ENCODE measurements at places on chromosomes 1 and 21.

GRCh38 chr1:10546896-10547295 is 72.1 kb downstream of the PEX14 start:
- no peak for DNase-seq

DNA sequence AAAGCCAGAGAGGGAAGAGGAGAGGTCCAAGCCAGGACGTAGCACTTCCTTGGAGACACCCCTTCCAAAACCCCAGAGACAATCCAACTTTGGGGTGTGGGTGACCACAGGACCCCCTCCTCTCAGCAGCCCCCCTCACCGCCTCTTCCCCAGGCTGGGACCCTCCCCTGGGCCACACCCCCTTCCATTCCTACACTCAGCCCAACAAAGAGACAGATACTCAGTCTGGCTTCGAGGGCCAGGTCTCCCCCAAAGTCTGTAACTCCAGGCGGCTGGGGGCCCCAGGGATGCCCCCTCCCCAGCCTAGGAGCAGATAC is 1.4 kb downstream of the MEX3A start:
- no peak for DNase-seq

GRCh38 chr1:196464480-196464941 is 143.7 kb downstream of the KCNT2 start:
- DNase-seq = no peak

GRCh38 chr1:235058695-235059094 is 69.9 kb downstream of the TOMM20 start:
- DNase-seq = no peak

- no peak for DNase-seq
Observed at GRCh38 chr1:206083750-206084149, 30.8 kb downstream of the RHEX start.

GRCh38 chr21:21673959-21674358 is 675.8 kb downstream of the NCAM2 start:
- DNase-seq = no peak

DNA sequence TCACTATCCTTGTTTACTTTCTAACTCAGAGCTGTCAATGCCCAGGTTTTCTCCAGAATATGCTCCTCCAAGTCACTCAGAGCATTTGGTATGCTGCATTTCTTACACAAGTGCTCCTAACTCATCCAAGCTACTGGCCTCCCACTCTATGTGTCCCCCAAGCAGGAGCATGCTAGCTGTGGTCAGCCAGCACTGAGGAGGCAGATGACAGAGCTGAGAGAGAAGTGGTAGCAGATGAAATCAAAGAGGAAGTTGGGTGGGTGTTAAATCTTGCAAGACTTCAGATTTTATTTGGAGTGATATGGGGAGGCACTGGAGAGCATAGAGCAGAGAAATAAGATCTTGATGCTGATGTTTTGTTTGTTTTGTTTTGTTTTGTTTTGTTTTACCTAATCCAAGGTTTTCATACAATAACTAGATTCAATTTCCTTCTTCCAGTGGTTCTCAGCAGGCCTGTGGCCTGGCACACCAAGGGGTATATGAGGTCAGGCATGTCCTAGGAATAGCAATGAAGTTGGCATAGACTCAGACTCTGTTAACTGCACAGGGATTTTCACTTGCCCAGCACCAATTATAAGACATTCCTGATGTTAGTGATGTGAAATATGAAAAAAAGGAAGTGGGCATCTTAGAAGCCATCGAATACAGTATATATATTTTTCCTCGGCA is 3.1 kb upstream of the PGBD5 start:
- DNase-seq = no peak

- no peak for DNase-seq
Observed at GRCh38 chr1:168734946-168735345, 5.9 kb upstream of the DPT start.

- no peak for DNase-seq
Observed at GRCh38 chr1:201889090-201889968, 631 bp downstream of the SHISA4 start.

- no peak for DNase-seq
Observed at GRCh38 chr1:209143916-209144315, 439.6 kb upstream of the CAMK1G start.

DNA sequence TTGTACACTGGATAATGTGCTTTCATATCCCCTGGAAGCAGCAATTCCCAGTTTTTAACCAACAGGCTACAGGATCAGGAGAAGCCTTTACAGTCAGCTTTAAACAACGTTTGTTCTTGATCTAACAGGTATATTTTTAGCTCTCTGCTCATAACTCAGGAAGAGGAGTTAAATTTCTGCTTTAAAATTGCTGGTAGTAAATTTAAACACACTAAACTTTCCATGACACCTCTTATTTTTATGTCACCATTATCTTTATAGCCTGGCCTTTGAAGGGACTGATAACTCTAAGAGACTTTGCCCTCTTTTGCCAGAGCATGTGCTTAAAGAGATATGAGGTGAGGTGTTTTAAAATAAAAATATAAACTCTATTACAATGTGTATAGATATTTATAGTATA is 119.6 kb upstream of the BRINP3 start:
- DNase-seq = no peak

- DNase-seq = no peak
Observed at GRCh38 chr1:161080441-161081405, 8.6 kb downstream of the NECTIN4 start.

GRCh38 chr1:174788981-174789380 is 210.8 kb upstream of the CACYBP start:
- DNase-seq = no peak

- DNase-seq = no peak
Observed at GRCh38 chr1:68121536-68121935, 71.1 kb upstream of the DIRAS3 start.

DNA sequence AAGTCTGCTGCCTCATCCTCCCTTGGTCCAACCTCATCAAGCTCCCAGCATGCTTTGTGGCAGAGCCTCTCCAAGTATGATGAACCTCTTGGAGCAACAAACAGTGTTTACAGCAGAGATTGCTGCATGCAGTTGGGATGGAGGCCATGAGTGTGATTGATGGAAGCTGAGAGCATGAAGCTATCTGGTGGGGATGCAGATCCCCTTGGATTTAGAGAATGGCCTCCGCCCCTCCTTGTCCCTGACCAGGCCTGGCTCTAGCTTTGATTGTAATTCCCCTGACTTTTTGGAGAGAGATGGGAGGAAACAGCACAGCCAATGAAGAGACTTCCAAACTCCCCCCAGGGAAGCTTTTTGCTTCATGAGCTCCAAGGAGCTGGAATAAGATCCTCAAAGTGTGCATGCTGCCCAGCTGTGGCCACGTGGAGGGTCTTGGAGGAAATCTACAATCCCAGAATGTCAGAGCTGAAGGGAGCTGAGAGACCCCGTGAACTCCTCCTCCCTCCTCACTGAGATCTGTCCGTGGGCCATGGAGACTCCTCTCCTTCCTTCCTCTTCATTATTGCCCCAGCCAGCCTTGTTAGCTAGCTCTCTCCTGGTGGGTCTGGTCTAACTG is 165.3 kb upstream of the USP24 start:
- no peak for DNase-seq

DNA sequence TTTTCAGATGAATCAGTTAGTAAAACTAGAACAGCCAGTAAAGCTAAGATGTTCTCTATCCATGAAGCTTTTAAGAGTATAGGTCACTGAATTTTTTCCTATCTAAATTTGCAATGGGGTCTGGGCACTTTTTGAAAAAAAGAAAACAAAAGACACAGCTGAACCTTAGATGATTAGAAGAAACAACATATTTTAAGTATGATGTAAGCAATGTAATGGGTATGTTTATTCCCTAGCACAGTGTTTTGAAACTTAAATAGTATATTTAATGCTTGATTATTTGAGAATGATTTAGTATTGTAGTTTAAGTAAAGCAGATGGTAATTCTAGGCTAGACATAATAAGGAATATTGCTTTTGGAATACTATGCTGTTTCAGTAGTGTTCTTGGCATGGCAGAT is 36.2 kb downstream of the KCTD3 start:
- no peak for DNase-seq

DNA sequence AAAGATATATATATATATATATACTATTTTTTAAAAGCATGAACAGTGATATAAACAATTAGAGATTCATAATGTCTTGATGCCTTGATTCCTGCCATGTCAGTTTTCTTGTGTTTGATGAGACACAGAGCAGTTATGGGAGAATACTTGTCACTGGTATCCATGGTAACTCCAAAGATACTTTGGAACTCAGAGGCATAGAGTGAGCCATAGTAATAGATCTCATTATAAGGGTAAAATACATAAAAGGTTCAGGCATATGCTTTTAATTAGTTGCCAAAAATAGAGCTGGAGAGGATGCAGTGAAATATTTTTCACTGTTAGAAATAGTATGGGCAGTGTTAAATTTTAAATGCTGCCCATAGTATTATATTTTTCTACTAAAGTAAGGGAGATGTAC is 134.1 kb downstream of the SYT14 start:
- DNase-seq = no peak

GRCh38 chr1:25725482-25725881 is 74.5 kb upstream of the SELENON start:
- no peak for DNase-seq

DNA sequence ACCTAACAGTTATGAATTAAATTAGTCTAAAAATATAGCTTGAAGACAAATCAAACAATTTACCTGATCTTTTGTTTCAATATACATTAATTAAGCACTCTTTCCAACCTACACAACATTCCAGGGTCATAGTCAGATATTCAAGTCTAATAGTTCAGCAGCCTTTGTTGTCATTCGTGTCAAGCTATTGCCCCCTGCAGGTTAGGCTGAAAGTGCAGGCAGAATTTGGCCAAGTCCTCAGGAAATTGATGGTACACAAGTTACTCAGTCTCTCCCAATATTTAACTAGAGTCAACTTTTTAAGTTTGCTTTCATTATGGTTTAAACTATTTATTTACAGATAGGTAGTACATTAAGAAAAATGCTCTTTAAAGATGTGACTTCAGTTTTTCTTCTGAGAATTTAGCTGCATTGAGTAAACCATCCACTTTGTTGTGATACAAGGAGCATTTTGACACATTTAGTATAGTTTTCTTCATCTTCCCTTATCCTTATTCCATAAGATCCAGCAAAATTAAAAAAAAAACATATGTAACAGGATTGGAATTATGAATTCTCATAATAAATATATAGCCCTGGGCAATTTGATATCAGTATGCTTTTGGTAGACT is 130.3 kb upstream of the DPYD start:
- peak; percentile 68 for DNase-seq

DNA sequence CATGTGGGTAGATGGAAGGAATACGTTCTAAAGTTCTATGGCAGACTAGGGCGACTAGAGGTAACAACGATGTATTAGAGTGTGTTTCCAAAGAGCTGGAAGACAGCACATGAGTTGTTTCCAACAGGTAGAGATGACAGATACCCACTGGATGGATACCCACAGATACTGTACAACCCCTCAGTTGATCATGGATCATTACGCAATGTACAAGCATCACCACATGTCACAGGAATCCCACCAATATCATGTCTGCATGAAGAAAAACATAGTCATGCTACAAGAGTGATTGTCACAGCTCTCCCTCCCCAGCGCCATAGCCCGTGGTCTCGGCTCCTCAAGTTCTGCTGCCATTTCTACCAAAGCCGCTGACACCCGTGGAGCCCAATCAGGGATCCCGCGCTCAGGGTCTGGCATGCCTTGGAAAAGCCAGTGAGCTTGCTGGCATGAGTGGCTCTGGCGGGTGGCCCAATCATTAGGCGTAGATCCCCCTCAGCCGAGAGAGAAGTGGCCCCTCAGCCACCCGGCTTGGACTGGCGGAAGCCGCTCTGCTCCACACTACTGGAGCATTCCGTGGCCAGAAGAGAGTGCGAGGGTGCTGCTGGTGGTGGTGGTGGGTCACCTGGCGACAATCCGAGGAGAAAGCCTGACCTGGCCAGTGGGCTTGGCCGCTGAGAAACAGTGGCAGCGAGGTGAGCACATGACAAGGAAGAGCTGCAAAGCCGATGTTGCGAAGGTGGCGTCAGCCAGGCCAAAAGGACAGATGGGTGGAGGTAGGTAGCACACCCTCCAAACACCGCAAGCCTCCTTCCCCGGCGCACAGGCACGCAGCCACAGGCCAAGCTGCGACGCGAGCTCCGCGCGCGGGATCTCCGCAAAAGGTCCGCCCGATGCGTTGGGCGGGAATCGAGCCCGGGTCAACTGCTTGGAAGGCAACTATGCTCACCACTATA is 65.7 kb upstream of the FCGR2A start:
- DNase-seq = no peak

DNA sequence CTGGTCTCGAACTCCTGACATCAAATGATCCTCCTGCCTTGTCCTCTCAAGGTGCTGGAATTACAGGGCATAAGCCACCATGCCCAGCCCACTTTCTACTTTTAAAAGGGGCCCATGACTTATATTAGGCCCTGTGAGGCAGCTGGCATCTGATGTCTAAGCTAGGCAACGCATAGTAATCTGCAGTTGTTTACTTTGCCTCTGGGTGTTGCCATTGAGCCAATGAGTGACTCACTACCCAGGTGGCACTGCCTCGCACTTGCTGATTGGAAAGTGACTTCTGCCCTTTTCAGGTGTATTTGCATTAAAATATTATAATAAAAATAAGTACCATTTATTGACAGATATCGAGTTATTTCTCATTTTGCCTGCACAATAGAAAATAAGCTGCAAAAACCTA is 84.9 kb downstream of the KIF14 start:
- no peak for DNase-seq

DNA sequence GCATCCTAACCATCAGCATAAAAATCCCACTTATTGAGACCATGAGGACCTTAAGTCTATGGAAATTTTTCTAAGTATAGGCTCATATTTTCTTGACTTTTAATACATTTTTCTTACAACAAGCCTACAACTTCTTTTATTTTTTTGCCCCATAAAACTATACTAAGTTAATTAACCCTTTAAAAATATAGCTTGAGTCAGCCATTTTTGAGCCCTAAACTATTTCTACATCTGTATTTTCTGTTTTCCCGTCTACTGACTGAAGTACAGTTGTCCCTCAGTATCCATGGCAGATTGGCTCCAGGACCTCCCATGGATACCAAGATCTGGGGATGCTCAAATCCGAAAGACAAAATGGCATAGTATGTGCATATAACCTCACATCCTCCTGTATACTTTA is 55.0 kb downstream of the CHD1L start:
- no peak for DNase-seq

DNA sequence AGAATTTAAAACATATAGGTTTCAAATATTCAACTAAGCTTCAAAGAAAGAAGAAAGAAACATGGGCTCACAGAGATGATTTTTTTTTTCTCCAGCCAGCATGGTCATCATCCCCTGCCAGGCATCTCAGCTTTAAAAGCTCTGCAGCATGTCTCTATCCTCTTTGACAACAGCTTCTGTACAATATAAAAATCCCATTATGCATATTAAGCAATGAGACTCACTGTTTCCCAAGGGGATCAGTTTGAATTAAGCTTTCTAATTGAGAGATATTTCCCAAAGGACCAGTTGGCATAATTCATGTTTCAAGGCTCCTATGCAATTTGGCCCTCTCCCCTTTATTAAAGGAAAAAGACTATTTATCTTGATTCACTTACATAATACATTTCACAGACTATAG is 220.3 kb downstream of the GRIK1 start:
- no peak for DNase-seq

DNA sequence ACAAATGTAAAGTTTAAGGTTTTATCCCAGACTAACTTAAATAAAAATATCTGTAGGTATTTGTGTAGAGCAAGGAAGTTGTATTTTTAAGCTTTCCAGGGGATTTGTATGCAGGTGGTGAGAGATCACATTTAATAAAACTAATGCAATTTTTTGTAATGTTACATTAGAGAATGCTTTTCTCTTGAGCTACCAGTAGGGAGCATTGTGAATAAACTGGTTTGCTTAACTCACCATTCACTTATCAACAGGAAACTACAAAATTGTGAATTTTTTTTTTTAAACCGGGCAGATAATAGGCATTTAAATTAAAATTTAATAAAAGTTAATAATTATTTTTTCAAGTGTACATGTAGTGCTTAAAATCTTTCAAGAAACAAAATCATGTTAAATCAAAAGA is 78.6 kb downstream of the IVNS1ABP start:
- DNase-seq = no peak

Measured in DMS 273 treated with DMSO at 0.1 percent for 48 hours (cell line).